ENCODE measurements at places on chromosomes 5 and 9.

DNA sequence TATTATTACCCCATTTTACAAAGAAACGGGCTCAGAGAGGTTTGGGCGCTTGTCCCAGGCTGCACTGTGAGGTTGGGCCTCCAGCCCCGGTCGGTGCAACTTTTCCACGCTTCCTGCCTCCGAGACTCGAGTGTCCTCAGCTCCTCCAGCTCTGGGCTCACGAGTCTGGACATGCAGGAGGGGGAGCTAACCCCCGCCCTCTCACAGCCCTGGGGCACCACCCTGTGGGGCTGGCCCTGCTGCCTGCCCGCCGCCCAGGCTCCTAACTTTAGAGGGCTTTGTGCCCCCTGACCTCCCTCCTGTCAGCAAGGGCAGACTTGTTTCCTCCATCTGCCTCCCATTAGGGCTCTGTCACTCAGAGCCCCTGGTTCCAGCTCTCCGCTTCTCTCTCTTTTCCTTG lies 4.3 kb upstream of the ASB6 start:
- no peak for DNase-seq

- DNase-seq, result no peak
Measured at GRCh38 chr9:37031902-37032301, 2.2 kb downstream of the PAX5 start.

- DNase-seq, result no peak
Measured at GRCh38 chr5:171480239-171480638, 60.8 kb downstream of the FGF18 start.

- no peak for DNase-seq
Measured at GRCh38 chr5:43336159-43336558, 22.9 kb upstream of the HMGCS1 start.

DNA sequence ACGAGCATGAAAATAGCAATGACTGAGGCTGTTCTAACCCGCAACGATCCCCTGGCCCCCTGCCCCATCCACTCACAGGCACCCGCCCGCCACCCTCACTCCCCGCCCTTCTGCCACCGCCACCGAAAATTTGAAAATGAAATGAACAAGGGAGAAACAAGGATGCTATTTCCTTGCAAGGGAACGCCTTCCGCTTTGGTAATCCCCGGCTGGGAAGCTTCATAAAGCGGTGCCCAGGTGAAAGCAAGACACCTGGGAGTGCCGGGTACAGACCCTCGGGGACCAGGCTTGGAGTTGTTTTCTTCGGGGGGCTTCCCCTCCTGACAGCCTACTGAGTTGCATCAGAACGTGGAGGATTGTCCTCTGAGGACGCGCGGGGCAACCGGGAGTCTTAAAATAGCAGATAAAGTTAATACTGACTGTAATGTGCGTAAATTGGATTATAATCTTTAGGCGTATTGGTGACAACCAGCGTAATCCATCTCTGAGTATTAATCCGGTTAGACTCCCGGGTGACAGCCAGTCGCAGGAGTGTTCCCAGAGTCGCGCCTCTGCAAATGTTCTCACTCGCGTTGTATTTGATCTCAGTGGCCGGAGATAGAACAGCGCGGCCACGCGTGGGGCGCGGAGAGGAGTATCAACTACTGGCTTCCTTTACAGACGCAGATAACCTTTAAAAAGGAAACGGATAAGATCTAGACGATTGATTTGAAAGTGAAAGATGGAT lies 885 bp upstream of the MLLT3 start:
- peak; percentile 38 for DNase-seq

GRCh38 chr9:5188060-5188984 lies 2.9 kb upstream of the INSL6 start:
- no peak for DNase-seq

- DNase-seq, result no peak
Measured at GRCh38 chr5:57324861-57325260, 151.0 kb downstream of the GPBP1 start.

DNA sequence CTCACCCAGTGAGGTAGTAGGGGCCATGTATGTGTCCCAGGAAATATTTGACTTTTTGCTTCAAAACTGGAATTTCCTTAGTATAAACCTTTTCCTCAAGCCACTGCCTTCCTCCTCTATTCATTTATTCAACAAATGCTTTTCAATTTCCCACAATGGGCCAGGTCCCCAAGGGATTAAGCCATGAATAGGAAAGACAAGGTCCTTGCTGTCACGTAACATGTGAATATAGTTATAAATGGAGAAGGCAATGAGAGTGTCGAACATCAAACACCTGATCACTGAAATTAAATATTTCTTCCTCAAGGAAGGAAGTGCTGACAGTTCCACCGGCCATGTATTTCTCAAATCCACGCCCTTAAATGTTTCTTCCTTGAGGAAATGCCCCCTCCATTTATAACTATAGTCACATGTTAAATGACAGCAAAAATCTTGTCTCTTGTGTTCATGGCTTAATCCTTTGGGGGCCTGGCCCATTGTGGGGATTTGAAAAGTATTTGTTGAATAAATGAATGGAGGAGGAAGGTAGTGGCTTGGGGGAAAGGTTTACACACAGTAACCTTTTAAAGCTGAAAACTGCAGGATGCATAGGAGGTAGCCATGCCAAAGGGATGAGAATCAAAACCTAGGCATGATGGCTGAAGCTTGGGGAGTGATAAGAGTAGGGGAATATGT lies 145.5 kb downstream of the PTTG1 start:
- no peak for DNase-seq

DNA sequence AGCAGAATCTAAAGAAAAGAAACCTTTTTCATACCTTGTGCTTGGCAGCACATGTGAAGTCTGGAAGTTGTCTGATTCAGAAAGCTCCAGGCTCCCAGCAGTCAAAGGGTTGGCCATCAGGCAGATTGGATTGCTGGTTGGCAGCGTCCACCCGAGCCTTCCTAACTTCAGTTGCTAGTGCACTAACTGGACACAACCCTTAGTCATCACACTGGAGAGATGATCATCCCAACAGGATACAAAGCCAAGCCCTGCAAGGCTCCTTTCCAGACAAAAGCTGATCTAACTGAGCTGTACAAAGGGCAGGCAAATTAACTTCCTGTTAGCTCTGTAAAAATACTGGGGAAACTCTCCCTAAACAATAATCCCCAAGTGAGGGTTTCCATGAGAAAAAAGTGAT lies 185.6 kb downstream of the SNX18 start:
- no peak for DNase-seq

DNA sequence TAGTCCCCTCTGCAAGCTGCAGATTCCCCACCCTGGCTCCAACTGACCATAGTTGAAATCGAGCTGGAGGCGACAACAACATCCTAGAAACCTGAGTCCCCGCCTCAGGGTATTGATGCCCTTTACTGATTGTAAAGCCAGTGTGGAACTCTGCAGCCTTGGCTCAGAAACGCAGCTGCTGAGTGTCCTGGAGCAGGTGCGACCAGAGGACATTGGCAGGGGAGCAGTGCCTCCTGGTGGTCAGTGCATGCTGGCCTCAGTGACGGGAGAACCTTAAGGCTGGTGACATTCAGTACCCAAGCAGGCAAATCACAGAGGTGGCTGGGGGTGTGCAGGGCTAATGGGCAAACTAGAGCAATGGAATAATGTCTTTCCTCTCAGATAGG lies 20.4 kb upstream of the ZNF354B start:
- peak; percentile 20 for DNase-seq

DNA sequence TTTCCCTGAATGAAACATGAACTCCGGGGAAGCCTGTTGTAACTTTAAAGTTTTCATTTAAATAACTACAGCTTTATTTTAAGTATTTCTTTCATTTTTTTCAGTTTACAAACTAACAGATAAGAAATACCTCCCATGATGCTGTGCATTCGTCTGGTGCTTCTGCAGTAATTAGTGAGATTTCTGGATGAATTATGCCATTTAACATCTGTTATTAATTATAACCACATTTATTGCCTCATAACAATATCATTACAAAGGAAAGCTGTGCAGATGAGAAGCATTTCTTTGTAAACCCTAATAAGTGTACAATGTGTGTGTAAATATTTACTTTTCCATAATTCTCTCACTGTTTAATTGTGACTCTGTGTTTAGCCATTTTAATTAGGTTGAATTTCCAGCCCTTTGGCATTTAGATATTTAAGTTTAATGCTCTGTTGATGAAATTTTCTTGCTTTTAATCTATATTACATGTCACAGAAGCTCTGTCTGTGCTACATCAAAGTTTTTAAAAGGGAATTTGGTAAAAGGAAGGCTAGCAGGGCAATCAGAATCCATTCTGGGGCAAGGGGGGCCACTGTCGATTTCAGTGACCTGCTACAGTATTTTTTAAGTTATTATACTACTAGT lies 418.0 kb downstream of the SPATA31D1 start:
- DNase-seq, result no peak

DNA sequence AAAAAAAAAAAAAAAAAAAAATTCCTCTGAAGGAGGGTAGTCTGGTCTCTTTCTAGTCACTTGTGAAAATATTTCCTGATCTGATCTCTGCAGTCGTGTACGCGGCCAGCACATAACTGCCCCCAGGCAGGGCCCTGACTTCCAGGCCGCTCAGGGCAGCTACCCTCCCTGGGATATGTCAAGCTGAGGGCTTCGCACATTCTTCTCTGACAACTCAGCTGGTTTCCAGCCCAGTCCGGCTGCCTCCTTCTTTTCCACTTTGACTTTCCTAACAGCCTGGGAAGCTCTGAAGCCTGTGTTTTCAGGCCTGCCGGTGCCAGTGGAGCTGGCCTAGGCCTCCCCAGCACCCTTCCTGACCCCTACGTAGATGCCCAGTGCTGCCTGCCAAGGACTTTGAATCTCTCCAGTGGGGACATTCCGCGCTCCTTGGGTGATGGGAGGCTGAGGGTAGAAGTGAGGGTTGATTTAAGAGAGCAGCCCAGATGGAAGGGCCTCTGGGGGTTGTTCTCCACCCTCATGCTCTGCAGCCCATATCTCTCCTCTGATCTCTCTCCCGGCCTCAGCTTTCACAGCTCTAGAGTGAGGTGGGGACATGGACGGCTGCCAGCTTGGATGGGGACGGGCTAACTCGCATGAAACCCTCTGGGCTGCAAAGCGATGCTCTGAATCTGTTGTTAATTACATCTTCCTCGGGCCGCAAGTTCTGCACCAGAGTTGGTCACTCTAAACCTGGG lies 20.7 kb downstream of the COL5A1 start:
- no peak for DNase-seq

- DNase-seq, result peak; percentile 48
Measured at GRCh38 chr9:128927731-128928411, 7.1 kb downstream of the PHYHD1 start.

DNA sequence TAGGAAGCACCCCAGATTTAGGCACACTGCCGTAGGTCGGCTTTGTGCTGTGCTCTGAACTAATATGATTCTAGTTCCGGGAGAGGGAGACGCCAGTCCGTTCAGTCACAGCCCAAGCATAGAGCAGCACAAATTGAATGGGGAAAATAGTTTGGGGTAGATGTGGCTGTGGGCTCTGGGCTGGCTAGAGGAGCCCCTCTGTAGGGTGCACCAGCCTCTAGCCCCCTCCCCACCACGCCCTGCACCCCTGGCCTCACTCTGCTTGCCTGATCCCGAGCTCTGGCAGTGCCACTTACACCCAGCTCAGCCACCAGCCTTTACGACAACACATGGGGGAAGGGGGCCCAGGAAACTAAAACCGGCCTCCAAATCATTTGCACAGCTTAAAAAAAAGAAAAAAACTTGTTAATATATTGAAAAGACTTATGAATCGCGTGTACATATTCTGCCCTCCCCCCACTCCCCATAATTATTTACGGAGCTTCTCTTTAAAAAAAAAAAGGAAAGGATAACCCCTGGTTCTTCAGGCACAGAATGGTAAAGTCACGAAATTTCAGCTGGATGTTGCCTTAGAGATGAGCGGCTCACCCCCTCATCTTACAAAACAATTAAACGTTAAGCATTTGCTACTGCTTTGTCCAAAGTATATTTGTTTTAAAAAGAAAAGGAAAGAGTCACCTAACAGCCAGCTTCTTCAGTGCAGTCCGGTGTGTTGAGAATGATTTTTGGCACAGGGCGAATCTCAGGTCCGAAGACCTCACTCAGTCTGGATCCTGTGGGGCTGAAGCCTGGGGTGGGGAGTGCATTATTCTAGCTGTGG lies 3.5 kb downstream of the LMX1B start:
- no peak for DNase-seq

DNA sequence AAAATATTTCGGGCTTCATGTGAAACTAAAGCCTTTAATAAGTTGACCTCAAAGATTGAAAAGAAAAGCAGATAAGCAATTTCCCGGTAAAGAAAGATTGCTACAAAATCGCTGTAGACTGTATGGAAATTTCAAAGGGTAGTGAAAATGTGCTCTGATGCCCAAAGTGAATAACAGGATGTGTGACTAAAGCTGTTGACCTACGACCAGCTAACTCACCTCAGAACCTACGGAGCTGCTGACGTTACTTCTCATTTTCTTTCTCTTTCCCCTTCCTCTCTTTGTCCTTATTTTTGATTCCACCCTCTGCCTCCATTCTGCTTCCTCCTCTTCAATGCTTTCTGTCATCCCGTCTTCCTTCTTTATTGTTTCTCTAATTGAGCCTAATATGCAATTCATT lies 103.2 kb downstream of the PDE4D start:
- no peak for DNase-seq

DNA sequence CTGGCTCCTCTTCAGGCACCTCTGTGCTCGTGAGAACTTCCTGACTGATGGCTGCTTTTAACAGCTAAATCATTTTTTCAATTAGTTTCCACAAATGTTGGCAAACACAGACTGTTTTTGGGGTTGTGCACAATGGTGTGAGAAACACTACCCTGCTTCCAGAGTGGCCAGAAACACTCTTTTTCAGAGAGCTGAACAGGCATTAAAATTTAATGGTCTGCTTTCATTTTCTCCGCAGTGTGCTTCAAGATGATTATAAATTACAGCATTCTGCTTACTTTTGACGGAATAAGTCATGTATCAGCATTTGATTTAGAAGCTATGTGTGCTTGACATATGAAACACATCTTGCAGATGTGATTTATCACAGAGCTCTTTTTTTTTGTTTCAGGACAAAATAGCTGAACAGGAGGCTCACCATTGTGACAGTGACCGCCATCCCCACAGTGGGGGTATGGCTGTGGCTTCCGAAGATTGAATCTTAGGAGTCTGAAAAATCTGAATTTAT lies 454.5 kb upstream of the ZNF608 start:
- DNase-seq, result no peak

GRCh38 chr5:2024986-2025721 lies 142.4 kb upstream of the IRX4 start:
- DNase-seq, result no peak

GRCh38 chr5:83472508-83473345 lies 1.2 kb downstream of the VCAN start:
- peak; percentile 41 for DNase-seq

GRCh38 chr5:130836729-130837649 lies 328.1 kb downstream of the HINT1 start:
- no peak for DNase-seq

GRCh38 chr9:5714501-5715401 lies 85.8 kb downstream of the RIC1 start:
- no peak for DNase-seq

DNA sequence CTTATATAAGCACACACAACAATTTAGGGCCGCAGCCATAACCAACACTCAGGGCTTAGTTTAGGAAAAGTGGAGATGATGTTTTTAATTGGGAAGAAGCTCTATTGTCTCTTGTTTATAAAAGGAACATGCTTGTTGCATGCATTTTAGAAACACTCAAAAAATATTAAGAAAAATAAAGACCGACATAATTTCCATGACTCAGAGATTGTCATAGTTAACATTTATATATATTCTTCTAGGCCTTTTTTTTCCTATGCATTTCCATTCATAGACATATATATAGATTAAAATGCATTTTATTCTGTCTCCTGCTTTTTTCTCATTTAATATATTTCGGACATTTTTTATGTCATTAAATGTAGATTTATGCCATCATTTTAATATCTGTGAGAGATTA lies 13.6 kb upstream of the ARSI start:
- no peak for DNase-seq

GRCh38 chr9:88593537-88594185 lies 58.7 kb downstream of the NXNL2 start:
- DNase-seq, result peak; percentile 35

Measured in midbrain (tissue), 1 donor.